ENCODE measurements at places on chromosomes 12 and 14.

- DNase-seq = no peak
Observed at GRCh38 chr12:67720351-67720856, 71.9 kb downstream of the DYRK2 start.

GRCh38 chr14:104184506-104184905 lies 46.1 kb downstream of the KIF26A start:
- no peak for DNase-seq

DNA sequence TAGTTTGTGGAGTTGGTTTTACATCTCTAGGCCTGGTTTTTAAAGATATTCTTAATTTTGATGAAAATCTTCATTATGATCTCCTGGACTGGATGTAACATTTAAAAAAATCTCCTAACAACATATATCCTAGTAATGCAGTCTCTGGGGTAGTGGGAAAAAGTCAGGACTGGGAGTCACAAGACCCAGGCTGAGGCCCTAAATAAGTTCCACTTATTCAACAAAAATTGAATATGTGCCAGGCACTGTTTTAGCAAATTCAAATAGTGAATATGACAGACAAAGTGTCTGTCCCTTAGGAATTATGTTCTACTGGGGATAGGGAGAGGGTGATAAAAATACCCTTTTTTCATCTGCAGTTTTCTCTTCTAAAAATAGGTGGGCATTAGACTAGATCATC lies 248.4 kb downstream of the PAWR start:
- DNase-seq = no peak

DNA sequence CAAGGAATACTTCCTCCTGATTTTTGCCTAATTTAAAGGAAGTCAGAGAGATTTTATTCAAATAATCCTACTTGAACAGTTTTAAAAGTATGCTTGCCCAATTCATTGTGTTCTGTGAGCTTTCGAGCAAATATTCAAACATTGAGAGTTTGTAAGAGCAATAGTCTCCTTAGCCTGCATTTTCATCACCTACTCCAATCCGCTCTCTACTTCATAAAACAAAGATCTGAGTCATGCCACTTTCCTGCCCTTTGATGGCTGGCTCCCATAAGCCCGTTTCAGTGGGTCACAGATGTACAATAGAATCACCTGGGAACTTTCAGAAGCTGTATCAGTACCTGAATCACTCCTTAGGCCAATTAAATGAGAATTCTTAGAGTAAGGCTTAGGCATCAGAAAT lies 319.2 kb downstream of the PDZRN4 start:
- no peak for DNase-seq

Measured in NCI-H1417 (cell line).